ENCODE measurements at places on chromosomes 5 and 9. TPM values are rescaled to one million over a fixed set of nuclear protein-coding genes. Genes with fewer than 3 reads are reported as not detected.

- DNase-seq: no peak
These were observed 2375.8 kb downstream of the MAT2B start for GRCh38 chr5:165881259-165881658.

- DNase-seq: no peak
These were observed 30.2 kb downstream of the LRRC70 start for GRCh38 chr5:62608529-62609511.

- no peak for DNase-seq
These were observed 72.3 kb downstream of the GCNT1 start for GRCh38 chr9:76531231-76531780.

DNA sequence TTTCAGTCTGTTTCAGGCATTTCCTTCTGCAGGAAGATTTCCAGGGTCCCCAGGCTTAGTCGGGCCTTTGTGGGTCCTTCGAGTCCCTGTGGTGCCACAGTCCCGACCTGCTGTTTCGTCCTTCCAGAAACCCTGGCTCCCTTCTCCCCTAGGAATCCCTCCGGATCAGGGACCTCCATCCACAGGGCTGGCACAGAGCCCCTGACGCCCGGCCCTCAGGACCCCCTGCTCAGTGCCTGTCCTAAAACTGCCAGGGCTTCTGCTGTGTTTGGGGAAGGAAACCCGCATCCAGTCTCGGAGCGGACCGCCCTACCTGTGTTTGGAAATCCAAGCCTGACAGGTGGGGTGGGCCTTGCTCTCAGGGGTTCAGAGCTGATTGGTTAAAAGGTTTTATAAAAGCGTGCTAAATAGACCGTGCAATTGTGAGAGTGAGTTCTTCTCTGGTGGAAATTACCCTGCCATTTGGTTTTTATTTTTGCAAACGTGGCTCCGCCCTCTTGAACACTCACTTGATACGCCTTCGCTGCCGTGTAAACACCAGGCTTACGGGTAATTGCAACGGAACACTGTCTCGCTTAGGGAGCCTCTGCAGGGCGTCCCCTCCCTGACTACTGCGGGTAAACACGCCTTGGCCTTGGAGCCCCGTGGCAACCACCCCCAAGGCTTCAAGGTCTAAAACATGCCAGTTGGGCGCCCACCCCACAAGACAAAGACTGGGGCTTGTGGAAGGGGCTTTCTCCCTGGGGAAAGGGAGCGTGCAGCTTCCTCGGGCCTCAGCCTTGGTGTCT lies 121.2 kb downstream of the PHF2 start:
- no peak for DNase-seq

GRCh38 chr9:17669206-17669605 lies 90.3 kb downstream of the SH3GL2 start:
- DNase-seq: no peak

DNA sequence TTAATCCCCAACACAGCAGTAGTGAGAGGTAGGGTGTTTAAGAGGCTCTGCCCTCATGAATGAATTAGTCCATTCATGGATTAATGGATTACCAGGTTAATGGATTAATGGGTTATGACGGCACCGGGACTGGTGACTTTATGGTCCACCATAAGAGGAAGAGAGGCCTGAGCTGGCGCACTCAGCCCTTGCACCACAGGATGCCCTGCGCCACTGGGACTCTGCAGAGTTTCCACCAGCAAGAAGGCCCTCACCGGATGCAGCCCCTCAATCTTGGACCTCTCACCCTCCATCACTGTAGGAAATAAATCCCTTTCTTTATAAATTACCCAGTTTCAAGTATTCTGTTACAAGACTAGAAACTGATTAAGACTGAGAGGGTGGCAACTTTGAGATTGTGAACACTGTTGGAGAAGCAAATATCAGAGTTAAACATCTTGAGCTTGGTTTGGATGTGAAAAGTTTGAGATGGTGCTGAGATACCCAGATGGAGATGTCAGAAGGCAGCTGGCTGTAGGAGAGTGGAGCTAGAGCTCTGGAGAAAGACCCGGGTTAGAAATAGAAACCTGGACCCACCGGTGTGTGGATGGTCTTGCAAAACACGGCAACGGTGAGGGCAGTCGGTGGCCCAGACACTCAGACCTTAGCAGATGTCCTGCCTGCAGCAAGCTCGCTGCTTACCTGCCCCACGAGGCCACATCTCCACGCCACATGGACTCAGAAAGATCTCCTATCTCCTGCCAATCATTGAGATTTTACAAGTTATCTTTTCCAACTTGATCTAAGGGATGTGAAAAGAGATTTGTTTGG lies 98.8 kb downstream of the HSD17B3 start:
- no peak for DNase-seq

DNA sequence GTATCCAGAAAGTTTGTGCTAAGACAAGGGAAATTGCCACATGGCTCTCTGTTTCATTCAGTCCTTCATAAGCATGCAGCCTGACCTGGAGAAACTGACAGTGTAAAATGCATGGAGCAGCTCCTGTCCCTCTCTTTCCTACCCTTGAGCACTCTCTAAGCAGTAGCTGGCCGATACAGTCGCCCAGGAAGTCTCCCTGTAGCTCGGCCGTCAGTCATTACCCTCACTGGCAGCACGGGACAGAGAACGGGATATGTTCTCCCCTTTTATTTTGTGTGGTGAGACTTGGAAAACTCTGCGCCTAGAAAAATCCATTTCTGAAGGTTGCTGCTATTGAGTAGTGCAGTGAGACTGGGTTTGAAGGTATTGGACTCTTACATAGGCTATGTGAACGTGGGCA lies 56.8 kb upstream of the KCNMB1 start:
- DNase-seq: no peak

GRCh38 chr5:133728475-133728874 lies 116.1 kb upstream of the FSTL4 start:
- no peak for DNase-seq

DNA sequence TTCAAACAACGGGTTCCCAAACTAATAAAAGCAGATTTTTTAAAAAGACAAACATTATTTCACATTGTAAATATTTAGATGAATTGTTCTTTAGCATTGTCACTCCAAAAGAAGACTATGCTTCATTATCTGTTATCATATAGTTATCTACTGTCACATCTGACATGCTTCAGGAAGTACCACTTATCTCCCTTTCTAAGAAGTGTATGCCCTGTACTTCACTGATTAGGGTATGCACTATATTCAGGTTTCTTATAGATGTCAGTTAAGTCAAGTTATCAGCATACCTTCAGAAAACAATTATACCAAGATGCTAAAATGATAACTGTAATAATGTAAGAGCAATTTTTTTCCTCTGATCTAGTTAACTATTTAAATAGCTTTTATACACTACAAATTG lies 40.4 kb downstream of the LMBRD2 start:
- no peak for DNase-seq

DNA sequence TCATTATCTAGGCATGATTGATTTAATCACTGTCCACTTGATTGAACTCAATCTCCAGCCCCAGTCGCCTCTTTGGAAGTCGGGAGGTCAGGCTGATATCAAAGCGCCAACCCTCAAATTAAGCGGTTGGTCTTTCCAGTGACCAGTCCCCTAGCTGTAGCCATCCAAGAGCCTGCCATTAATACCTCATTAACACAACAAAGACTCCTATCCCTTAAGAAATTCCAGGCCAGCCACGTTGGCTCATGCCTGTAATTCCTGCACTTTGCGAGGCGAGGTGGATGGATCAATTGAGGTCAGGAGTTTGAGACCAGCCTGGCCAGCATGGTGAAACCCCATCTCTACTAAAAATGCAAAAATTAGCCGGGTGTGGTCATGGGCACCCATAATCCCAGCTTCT lies 27.4 kb upstream of the GCNT1 start:
- DNase-seq: no peak

DNA sequence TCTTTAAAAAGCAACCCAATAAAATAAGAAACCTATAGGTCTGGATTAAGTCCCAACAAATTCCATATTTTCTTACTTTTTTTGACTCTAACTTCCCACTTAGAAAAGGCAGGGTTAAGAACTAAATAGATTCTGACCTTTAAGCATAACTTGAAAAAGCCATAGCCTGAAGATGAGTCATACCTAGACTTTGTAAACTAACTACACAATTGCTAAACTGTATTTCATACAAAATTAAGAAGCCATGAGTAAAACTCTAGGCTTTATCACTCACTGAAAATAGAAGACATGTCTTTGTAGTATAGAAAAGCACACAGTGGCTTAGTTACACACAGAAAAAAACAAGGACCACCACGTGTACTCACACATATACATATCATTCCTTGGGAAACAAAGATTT lies 51.5 kb downstream of the MLLT3 start:
- no peak for DNase-seq

GRCh38 chr5:43191740-43192557 lies at the start of gene NIM1K:
Gene NIM1K (plus strand): TSS chr5:43192225. CDS start chr5:43245776, 53,551 bp downstream.
- peak; percentile 31 for DNase-seq

DNA sequence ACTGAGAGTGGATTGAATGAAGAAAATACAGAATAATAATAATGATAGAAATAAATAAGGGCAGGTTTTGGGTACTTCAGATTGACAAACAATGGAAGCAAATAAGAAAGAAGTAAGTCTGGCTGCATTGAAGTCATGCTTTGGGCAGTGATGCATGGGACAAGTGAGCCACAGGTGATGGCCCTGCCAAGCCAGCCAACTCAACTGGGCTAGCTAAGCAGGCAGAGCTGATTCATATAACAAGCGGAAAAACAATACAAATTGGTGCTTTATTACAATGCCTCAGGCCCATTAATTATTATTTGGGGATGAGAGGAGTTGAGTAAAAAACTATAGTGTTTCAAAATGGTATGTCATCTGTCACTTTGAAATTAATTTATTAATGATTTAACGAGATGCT lies 502.0 kb downstream of the CDH12 start:
- no peak for DNase-seq

- DNase-seq: no peak
These were observed 136.8 kb downstream of the TLE1 start for GRCh38 chr9:81552581-81552991.

DNA sequence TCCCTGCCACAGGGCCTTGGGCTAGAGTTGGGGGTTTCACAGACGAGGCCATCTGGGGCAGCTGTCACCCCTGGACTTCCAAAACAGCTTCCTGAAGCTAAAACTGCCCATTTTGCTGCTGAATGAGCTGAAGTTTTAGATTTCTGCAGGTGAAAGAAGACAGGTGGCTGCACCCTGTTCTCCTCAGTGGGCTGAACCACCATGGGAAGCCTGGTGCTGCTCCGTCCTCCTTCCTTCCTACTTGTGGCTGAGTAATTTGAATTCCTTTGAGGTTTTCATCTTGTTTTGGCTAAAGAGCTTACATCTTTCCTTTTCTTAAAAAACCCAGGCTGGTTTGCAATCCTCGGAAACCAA lies 5.3 kb downstream of the NKD2 start:
- DNase-seq: no peak

- no peak for DNase-seq
These were observed 21.0 kb upstream of the WWC1 start for GRCh38 chr5:168270476-168270875.

GRCh38 chr9:123400926-123401503 lies 45.0 kb downstream of the CRB2 start:
- peak; percentile 67 for DNase-seq

GRCh38 chr5:176774216-176775171 lies 35.9 kb upstream of the UNC5A start:
- no peak for DNase-seq

- DNase-seq: no peak
These were observed 133.4 kb downstream of the SLC12A2 start for GRCh38 chr5:128216860-128217531.

- DNase-seq: no peak
These were observed 576.2 kb downstream of the BNC2 start for GRCh38 chr9:16294133-16294770.

GRCh38 chr5:2507611-2508010 lies 243.9 kb downstream of the IRX2 start:
- no peak for DNase-seq

DNA sequence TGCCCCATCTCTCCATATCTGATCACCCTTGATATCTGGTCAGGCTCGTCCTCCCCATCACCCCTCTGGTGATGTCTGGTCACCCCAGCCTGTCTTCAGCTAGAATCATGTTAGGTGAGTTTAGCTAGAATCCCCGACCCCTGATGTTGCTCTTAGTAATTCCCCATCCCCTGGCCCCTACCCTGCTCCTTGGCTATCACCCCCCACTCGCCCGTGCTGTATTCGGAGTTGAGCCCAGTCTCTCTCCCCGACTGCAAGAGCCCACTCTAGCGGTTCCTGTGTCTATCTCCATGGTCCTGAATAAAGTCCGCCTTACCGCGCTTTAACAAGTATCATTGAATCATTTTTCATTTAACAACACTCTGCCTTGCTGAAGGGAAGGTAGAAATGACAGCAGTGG lies 33.7 kb downstream of the ADAMTS2 start:
- no peak for DNase-seq

DNA sequence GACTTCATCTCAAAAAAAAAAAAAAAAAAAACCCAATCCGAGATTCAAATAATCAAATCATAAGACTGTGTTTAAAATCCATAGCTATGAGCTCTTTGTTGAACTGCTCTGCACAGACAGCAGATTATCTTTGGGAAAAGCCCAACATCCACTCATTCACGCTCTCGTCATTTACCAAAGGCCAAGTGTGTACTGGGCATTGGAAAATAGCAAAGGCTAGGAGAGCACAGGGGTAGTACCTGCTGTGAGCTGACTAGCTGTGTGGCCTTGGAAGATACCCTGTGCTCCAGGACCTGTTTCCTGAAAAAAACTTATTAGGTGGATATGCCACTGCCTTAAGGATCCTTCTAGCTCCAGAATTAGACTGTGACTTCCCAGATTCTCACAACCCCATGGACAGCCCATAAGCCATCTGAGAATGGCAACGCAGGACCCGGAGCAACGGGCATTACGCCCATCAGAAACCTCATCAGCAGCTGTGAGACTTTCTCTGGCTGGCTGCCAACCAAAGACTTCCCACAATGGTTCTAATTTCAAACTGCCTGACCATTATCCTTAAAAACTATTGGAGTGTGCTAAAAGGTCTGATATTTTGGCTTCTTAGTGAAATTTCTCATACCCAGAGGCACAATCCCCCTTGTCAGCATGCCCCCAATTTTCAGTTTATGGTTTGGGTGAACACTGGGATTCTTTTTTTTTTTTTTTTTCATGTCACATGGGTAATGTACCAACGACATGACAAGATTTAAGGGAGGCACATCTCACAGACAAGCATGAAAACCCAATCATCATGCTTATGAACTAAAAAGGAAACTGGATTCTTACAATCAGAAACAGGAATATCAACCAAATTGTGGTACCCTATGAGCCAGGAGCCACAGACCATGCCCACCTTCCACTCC lies 16.8 kb downstream of the SERINC5 start:
- peak; percentile 73 for DNase-seq

GRCh38 chr5:69024241-69024651 lies 69.6 kb upstream of the SLC30A5 start:
- DNase-seq: peak; percentile 2

GRCh38 chr5:157443041-157443549 lies 16.9 kb upstream of the NIPAL4 start:
- DNase-seq: no peak

Gene SOX30
- polyA plus RNA-seq: 0.24 TPM

Gene SLC6A18
- polyA plus RNA-seq: not detected

Gene SLC25A2
- 0.26 TPM for polyA plus RNA-seq

Gene ADAM19
- 15.2 TPM for polyA plus RNA-seq

Gene LECT2
- 0.98 TPM for polyA plus RNA-seq

Gene KLHL9
- polyA plus RNA-seq: 42.0 TPM

Gene C9
- polyA plus RNA-seq: not detected

Gene KIF20A
- polyA plus RNA-seq: 38.8 TPM

Gene ALDH1A1
- 43.8 TPM for polyA plus RNA-seq

Gene BAAT
- 1.2 TPM for polyA plus RNA-seq

Gene FUBP3
- 56.9 TPM for polyA plus RNA-seq

Gene INSL4
- not detected for polyA plus RNA-seq

Gene CDH18
- 1.1 TPM for polyA plus RNA-seq

Gene MGAT1
- polyA plus RNA-seq: 104 TPM

Gene LAMC3
- polyA plus RNA-seq: 15.4 TPM
